ENCODE measurements at places on chromosomes 13 and 19.

DNA sequence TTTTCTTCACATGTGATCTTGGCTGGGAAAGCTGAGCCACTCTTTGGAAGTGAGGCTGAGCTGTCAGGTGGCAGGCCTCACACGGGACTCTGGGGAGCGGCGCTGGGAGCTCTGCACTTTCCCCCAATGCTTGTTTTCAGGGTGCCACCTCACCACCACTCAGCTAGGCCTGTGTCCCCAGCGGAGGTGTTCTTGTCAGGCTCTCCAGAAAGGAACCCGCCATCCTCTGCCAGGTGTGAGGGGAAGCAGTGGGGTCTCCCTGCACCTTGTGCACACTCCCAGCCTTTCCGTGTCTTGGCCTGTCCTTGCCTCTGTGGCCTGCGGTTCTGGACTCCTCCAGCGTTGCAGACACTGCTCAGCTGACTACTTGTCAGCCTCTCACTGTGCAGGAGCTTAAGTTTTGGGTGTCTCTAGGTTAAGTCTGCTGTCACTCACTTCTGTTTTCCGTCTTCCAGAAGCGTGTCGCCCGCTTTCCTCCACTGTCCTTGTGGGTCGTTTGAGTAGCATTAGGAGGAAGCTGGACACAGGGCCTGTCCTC lies 51.9 kb downstream of the GGACT start:
- DNase-seq, result no peak

DNA sequence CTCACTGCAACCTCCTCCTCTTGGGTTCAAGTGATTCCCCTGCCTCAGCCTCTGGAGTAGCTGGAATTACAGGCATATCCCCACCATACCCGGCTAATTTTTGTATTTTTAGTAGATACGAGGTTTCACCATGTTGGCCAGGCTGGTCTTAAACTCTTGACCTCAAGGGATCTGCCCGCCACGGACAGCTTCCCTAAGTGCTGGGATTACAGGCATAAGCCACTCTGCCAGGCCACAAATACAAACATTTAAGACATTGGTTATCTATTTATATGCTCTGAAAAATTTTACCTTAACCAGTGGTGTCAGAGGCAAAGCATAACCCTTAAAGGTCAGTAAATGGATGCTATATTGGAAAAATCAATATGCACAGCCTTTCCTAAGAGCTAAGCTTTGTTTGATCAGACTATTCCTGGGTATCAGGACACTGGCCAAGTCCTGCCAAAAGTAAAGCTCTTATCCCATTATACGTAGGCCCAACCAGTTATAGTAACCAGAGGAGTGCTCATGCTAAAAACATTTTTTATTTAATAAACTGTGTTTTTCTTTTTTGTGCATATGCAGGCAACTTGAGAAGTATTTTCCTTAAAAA lies 56.4 kb upstream of the STARD13 start:
- DNase-seq, result no peak

DNA sequence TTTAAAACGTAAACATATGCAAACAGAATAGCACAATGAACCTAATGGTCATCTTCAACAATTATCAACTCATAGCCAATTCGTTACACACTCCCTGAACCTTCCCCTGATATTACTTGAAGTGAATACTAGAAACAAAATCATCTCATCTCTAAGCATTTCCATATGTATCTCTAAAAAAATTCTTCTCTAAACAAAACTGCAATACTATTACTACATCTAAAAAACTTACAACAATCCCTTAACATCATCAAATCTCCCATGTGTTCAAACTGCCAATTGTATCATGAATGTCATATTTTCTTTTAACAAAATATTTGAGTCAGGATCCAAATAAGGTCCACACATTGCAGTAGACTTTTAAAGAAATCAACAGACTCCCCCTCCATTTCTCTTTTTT lies 61.4 kb downstream of the FRY start:
- no peak for DNase-seq

DNA sequence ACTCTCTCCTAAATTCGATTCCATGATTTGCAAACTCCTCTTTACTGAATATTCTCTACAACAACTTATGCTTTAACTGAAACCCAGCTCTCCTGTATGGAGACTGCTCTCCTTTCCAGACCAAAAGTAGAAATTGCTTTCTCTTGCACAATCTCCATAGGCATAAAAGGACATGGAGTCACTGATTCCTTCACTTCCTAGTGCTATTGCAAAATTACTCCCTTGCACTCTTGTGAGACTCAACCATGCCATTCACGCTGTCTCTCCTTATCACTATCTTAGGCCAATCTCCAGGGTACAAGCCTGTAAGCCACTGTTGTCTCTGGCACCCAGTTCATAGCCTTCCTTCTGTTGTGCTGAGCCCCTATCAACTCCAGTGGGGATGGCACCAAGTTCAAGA lies 30.6 kb downstream of the SERPINE3 start:
- DNase-seq, result no peak

- DNase-seq, result no peak
Measured at GRCh38 chr19:10831987-10832938, 3.7 kb downstream of the TMED1 start.

GRCh38 chr13:52096748-52097147 lies 32.1 kb downstream of the NEK5 start:
- no peak for DNase-seq

DNA sequence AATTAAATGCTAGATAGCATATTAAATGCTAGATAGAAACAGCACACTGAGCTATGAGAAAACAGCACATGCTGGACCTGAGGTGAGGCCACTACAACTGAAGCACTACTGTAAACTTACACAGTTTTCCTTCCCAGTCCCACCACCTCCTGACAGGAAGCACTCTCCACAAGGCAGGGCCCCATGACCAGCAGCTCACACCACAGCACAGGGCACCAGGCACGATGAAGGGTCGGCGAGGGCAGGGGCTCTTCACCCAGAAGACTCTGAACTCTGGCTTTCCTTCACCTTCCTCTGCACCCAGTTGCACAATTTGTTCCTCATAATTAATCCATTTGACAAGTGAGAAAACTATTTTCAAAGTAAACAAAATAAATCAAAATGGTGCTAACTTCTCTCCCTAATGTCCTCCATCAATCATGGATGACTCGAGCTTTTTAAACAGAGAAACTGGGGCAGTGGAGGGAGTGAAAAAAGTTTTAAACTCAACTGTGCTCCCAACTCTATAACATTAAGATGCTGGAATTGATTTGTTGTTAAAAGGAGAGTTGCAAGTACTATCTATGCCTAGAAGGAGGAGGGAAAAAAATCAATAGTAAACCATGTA lies 568.7 kb downstream of the UQCRFS1 start:
- no peak for DNase-seq

- DNase-seq, result no peak
Measured at GRCh38 chr13:19185865-19186645, 4.4 kb upstream of the TUBA3C start.

- peak; percentile 33 for DNase-seq
Measured at GRCh38 chr13:87792878-87793277, 121.7 kb downstream of the SLITRK5 start.

DNA sequence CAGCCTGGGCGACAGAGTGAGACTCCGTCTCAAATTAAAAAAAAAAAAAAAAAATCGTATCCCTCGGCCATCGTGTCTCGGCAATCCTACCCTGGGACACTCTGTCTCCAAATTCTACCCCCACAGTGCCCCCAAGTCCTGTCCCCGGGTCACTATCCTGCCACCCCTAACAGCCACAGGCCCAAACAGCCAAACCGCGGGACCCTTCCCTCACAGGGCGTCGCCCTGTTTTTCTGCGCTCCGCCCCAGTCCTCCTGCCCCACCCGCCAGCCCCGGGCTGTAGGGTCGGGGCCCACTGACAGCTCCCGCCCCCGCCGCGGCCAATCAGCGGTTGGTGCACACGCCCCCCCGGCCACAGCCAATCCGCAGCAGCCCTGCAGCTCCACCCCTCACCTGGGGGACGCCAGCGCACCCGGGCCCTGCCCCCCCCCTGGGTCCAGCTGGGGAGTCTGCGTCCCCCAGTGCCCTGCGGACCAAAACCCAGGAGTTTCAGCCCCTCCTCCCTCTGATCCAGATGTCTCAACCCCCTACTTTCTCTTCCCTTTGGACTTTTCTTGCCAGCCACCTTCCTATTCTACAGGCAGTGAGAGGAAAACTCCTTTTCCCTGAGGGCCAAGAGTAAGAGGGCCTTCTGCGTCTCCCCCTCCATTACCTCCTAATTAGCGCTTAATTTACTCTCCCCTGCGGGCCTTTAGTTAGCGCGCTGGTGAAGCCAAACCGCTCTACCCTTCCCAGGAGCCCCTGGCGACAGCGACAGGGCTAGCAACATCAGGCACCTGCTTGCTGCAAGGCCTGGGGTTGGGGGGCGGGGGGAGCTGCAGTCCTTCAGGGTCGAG lies 1.5 kb upstream of the BCAT2 start:
- peak; percentile 89 for DNase-seq

DNA sequence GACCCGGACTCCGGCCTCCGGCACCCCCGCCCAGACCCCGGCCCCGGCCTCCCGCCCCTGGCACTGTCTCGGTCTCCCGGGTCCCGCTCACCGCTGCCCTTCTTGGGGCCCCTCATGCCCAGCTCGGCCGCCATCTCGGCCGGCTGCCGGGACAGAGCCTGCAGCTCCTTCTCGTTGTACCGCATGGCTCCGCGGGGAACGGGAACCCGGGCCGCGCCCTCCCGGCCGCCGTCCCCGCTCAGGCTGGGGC lies 140 bp downstream of the PLEKHJ1 start:
- no peak for DNase-seq

DNA sequence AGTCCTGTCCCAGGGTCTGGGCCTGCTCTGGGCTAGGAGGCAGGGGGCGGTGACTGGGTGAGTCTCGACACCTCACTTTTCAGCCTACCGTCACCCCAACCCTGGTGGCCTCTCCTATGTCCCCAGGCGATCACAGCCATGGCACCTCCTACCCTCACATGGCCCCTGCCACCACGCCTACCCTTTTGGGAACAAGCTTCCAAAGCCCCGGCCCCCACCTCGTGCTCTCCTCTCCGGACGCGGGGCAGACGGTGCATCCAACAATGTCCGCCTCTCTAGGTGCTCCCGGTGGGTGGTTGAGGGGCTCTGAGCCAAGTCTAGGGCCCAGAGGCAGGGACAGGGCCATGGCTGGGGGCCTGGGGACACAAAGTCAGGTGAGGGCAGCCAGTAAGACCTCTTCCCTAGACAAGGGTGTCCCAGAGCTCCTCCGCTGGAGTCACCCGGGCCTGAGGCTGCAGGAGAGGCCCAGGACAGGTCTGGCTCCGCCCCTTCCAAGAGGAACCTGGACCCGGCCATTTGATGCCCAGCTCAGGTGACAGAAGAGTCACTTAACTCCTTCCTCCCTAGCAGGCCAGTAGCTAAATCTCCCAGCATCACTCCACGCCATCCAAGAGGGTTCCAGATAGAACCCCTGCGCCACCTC lies at the start of gene SYNE4:
TSS of gene SYNE4 (minus strand) at position 478 of the 643 bp plus-strand sequence. CDS start at position 346, 132 bp downstream.
- DNase-seq, result no peak

- no peak for DNase-seq
Measured at GRCh38 chr19:41172297-41173164, 20.5 kb upstream of the CYP2S1 start.

DNA sequence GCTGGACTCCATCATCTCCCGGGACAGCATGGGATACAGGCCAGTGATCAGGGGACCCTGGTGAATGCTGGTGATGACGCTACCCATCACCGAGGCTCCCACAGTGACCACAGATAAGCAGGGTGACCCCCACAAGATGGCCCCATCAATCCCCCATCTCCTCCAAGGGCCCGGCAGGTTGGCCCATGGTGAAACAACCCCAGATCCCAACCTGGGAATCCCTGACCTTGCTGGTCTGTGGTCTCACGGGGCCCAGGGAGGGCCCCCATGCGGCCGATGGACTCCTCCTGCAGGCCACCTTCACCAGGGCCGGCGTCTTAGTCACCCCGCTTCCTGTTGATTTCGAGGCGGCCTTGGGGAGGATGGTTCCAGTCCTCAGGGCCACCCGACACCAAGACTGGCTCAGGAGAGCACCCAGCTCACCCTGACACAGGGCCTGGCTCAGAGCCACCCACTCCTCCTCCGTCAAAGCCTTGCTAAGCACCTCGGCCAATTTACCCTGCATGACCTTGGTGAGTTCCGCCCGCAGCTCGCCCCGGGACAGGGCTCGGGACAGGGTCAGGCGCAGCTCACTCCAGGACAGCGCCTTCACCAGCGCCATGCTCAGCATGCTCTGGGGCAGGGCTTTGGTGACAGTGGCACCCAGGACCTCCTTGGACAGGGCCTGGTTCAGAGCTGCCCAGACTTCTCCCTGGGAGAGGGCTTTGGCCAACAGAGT lies 10.0 kb downstream of the IQCN start:
- peak; percentile 26 for DNase-seq

DNA sequence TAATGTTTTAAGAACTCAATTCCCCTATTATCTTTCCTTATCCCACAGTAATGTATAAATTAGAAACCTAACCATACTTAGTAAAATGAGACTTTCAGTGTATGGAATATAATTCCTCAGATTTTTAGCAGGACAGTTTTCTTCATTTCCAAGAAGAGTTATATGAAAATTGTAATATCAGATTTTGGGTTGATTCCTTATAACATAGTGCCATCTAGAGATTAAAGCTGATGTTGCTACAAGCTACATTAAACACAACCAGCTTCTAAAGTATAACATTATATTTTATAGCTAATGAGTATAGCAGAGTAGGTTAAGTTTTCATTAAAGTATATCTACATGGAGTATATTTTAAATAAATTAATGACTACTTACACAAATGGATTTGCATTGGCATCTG lies 99.7 kb upstream of the MIR17HG start:
- no peak for DNase-seq

DNA sequence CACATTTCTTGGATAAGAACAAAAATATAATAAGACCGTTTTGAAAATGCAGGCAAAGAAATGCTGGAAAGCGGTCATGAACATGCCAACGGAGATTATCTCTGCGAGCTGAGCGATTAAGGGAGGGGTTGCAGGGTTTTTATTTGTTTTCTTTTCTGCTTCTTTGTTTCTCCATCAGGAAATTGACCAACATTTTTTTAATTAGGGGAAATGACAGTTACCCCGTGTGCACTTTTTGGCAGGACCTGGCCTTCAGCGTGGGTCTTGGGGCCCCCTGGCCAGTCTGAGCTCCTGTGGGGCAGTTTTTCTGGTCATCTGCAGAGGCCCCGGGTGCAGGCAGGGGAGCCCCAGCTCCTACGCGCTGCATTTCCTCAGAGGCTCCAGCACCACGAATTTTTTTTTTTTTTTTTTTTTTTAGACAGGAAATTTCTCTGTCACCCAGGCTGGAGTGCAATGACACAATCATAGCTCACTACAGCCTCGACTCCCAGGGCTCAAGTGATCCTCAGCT lies 31.3 kb upstream of the HOMER3 start:
- DNase-seq, result no peak

DNA sequence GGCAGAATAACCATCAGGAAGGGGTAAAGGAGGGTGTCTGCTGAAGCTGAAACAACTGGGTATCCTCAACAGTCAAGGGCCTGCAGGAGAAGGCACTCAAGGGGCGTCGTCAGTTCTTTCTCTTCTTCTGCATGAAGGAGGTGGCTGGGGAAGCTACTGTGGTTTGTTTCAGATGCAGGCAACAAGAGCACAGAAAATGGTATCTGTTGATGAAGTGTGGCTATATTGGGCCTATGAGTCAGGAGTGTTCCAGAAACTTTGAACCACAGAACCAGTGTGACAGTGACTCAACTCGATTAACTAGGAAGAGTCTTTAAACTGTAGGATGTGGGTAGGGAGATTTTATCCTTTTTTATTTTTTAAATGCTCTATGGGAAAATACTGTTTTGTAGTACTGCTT lies 686.3 kb downstream of the FGF9 start:
- no peak for DNase-seq
